ENCODE measurements at places on chromosomes 3 and 15.

DNA sequence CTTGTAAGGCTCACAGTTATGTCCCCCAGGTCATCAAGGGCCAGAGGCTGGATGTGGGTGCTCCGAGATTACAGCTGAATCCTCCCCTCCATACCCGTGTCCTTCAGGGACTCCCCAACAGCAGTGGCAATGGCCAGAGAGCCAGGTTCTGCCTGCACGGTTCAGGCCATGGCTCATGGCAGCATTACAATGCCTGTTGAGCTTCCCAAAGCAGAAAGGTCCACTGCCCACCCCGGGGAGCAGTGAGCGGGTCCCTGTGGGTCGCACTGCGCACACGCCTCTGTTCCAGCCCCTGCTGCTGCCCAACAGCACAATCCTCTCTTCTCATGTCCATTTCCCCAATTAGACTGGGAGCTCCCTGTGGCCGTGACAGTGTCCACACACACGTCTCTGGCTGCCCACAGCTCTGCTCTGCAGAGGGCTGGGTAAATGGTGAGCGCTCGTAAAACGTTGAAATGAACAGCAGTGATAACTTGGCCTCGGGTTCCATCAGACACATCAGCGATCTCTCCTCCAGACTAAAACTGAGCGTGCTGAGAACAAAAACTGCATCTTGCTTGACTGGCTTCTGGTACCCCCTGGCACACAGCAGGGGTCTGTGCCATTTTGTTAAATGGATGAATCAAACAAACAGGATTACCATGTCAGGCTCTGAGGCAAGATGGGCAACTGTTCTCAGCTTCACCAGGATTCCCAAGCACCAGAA is 80.4 kb downstream of the VGLL4 start:
- DNase-seq = no peak

- no peak for DNase-seq
Measured at GRCh38 chr15:48084759-48085590, 35.8 kb upstream of the SLC24A5 start.

DNA sequence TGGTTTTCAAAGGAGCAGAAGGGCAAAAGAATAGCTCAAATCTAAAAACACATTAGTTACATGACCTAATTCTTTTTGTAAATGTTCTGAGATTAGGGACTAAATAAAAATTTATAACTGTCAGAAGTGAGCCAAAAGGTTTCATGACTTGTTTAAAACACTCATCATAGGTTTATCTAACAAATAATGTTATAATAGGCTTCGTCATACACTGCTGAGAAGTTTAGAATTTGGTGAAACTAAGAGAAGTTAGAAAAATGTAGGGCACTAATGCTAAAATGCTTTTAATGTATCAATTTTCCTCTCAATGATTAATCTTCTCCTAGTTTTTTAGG is 468.8 kb upstream of the CDIN1 start:
- no peak for DNase-seq

- no peak for DNase-seq
Measured at GRCh38 chr3:125108833-125109535, 53.2 kb upstream of the HEG1 start.

DNA sequence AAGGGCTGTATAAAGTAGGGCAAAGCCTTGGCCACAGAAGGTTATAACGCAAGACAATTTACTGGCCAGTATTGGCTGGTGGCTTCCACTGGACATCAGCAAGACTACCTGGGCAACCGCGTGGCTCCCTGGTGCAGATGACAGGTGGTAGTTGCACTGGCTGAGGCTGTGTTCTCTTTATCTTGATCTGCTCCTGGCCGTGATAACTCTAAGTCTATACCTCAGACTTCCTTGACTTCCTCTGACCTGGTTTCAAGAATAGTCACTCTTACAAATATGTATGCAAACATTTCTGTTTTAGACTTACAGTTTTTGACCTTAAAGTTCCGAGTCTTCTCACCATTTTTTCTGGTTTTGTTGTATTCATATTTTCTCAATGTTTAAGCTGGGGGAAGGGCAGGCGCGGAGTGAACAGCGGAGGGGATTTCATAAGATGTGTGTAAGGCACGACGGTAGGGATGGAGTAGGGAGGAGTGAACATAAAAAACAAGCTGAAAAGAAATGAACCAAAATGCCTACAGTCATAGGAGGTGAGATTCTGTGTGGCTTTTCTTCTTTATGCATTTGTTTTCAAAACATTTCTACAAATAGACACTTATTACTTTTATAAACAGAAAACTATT is 15.2 kb upstream of the TMEM212 start:
- no peak for DNase-seq

DNA sequence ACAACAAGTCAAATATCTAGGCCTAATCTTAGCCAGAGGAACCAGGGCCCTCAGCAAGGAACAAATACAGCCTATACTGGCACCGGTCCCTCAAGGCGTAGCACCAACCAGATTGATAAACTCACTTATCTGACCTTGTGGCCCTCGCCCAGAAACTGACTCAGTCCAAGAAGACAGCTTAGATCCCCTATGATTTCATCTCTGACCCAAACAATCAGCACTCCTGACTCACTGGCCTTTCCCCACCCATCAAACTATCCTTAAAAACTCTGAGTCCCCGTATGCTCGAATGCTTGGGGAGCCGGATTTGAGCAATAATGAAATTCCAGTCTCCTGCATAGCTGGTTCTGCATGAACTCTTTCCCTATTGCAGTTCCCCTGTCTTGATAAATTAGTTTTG is 1.6 kb upstream of the SORD start:
- no peak for DNase-seq

DNA sequence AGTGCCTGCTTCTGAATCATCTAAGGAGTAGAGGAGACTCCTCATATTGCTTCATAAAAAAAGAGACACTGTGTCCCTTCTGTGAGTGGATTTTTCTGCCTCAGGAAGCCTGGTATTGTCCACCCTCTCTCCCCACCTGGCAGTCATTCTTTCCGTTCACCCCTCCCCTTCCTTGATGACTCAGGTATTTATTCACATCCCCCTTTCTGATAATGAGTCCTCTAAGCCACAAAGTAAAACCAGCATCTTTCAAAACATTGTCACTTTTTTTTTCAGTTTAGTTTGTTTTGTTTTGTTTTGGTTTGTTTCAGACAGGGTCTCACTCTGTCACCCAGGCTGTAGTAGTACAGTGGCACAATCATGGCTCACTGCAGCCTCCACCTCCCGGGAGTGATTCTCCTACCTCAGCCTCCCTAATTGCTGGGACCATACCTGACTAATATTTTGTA is 65.2 kb upstream of the UBE2E1 start:
- no peak for DNase-seq

DNA sequence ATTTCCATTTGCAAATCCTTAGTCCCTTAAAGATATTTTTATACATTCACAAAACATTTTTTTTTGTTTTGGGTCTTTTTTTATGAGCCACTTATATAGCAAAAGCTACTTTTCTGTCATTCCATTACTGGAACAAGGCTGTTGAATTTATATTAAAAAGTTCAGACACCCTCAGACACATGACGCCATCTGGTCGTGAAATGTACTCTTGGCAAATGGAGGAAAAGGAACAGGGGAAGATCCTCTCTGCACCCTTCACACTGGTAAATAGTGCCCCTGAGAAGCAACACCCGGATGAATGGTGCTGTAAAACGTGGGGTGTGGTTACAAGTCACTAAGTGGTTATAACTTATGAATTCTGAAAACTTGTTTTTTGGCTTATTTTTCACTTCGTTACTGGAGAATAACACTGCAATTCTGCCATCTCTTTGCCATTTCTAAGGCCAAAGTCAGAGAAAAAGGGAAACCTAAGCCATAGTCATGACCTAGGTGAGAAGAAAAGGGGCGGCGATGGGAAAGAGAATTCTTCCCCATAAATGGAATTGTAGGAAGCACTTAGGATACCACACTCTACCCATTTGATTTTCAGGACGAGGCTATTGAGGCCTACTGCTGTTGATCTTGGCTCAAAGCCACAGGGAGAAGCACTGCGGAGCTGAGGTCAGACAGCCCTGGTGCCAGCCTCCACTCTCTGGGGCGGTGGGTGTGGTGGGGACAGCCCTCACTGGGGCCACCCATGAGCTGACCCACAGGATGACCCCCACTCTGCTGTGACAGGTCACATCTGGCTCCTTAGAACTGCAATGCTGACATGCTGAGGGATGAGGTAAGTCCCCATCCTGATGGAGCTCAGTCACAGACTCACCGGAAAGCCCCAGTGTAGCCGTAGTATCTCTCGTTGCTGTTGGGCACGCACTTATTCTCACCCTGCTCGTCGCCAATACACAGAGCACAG is 21.9 kb downstream of the LTF start:
- DNase-seq = no peak

DNA sequence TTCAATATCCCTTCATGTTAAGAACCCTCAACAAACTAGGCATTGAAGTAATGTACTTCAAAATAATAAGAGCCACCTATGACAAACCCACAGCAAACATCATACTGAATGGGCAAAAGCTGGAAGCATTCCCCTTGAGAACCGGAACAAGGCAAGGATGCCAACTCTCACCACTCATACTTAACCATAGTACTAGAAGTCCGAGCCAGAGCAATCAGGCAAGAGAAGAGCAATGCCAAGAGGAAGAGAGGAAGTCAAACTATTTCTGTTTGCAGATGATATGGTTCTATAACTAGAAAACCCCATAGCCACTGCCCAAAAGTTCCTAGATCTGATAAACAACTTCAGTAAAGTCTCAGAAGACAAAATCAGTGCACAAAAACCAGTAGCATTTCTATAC is 161.9 kb downstream of the UBE2E2 start:
- no peak for DNase-seq

GRCh38 chr3:10456981-10457380 is 48.4 kb downstream of the ATP2B2 start:
- no peak for DNase-seq

GRCh38 chr15:96974761-96975160 is 644.3 kb downstream of the NR2F2 start:
- DNase-seq = no peak

GRCh38 chr3:124535306-124535705 is 194.9 kb upstream of the UMPS start:
- no peak for DNase-seq

DNA sequence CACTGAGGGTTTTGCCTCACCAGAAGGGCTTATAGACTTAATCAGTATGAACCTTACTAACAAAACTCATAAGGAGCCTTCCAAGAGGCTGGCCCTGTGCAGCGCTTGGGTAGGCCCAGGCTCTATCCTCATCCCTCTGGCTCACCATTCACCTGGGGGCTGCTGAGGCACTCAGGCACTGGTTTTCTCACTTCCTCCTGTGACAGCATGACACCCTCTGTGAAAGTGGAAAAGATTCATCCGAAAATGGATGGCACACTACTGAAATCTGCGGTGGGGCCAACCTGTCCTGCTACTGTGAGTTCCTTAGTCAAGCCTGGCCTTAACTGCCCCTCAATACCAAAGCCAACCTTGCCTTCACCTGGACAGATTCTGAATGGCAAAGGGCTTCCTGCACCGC is 41.3 kb downstream of the PSMD6 start:
- DNase-seq = no peak

DNA sequence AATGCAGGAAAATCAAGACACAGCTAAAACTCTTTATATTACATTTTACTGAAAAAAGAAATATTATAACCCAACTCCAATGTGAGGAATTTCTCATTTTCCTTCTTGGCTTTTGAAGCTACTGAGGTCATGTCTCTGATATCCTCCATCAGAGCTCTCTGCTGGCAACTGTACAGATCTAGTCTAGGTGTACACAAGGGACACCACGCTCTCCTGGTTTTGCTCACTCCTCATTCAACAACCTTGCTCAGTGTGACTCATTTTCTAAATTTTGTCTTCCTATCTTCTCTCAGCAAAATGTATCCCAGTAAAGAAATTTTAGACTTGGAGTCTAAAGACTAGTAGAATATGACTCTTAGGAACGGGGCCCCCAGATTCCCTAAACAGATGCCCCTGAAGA is 144.3 kb downstream of the KCNMB2 start:
- no peak for DNase-seq

DNA sequence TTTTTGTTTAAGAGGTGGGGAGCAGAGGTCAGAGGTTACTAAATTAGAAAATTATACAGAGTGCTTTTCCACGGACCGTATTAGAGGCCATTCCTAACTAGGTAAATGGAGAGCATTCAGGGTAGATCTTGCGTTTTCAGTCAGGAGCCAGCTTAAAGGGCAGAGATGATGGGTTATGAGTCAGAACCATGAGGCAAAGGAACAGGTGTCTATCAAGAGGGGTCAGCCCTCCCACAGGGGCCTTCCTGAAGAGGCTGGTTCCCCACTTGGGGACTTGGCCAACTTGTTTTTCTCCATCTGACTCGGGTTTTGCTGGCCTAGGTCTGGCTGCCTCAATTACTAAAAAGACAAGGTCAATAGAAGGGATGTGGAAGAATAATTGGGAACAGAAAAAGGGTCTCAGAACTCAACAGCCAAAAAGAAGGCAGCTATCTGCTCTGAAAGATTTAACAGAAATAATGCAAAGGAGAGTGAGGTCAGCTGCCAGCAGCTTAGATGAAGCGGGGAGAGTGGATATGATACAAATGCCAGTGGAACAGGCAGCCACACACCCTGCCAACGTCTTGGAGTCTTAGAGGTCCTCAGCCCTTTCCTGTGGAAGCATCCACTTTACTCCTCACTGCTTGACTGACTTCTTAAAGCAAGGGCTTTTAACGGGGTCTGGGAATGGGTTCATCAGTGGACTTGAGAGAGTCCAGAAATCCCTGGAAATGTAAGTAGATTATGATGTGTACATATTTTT is 17.6 kb downstream of the MTMR14 start:
- DNase-seq = no peak

- DNase-seq = peak; percentile 49
Measured at GRCh38 chr3:159191447-159191846, 389.6 kb downstream of the MFSD1 start.

- no peak for DNase-seq
Measured at GRCh38 chr15:27250223-27250622, 279.2 kb downstream of the GABRG3 start.

DNA sequence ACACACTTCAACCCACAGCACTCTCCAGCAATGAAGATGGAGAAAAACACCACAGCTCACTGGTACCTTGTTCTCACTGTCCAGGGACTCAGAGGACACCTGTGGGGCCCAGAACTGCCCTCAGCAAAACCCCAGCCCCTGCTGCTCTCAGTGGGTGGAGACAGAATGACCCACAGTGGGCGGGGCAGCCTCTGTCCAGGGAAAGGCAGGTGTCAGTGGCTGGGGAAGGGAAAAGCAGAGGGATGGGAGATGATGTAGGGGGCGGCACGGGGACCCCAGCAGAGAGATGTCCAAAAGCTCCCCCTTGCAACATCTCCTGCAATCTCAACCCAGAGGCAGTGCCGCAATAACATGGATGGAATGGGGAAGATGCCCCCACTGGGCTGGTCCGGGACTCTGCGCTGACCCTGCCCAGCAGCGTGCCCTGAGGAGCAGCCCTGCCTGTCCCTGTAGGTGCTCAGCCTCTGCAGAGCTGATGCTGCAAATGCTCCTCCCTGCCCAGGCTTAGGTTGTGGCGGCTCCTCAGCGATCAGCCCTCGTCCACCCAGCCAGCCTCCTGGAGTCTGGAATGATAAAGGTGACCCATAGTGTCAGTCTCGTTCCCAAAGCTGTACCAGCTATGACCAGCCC is 193.9 kb downstream of the XXYLT1 start:
- no peak for DNase-seq

DNA sequence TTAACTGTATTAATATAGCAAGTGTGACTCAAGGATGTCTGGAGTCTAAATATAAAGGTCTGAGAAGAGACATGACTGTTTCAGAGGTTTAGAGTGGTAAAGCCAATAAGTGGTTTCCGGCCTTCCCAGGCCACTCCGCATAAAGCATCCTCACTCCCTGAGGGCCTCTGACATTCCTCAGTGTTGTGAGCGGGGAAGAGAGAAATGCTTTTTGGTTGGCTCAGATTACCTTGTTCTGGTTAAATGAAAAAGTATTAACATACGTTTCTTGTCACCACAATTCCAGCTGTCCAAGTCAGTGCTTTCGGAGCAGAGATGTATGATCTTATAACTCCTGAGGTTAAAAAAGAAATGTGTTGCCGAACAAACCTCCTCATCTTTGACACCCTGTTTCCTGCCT is 103.8 kb downstream of the RBMS3 start:
- DNase-seq = peak; percentile 92
